K562 (cell line): ENCODE measurements at places on chromosomes 2 and 18. TPM values are rescaled to one million over a fixed set of nuclear protein-coding genes. Genes with fewer than 3 reads are reported as not detected.

ECEL1 gene
- 0.09 TPM in 1 of 2 replicates, not detected in the other for total RNA-seq

DNA sequence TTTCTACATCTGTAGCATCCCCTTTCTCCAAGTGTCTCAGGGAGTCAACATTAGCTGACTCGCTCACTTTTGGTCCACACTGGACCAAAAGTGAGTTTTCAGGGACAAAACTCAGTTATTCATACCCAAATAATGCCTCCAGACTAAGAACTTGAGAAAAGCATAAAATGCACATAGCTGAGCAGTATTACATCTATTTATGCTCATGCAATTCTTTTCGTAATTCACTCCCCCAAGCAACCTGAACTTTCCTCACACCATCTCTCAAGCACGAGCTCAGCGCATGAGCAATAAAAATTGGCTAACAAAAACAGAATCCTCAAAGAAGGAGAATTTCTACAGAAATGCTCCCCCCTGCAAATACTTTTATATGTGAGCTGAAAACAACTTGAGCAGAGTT lies 17.0 kb downstream of the SFT2D3 start:
- DNase-seq, result no peak

- DNase-seq, result no peak
Observed at GRCh38 chr2:46686811-46687210, 207.4 kb downstream of the TMEM247 start.

- no peak for DNase-seq
Observed at GRCh38 chr18:902229-902628, 2.4 kb upstream of the ADCYAP1 start.

DNA sequence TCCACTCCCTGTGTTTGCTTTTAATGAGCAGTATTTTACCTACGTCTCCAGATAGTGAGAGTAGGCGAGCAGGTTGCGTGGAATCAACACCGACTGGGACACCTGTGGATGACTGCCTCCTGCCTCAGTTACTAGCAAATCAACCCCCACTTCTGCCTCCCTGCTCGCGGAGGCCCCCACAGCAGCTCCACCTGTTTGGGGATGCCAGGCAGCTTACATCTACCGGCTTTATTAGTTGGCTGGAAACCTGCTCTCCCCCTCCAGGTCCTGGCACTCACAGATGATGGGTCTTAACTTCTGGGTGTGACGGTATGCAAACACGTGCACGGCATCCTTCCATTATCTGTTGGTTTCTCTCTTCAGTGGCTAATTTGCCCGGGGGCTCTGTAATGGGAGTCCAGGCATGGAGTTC lies 164.4 kb upstream of the SESTD1 start:
- no peak for DNase-seq

GRCh38 chr2:41024816-41025215 lies 572.9 kb upstream of the SLC8A1 start:
- no peak for DNase-seq

DNA sequence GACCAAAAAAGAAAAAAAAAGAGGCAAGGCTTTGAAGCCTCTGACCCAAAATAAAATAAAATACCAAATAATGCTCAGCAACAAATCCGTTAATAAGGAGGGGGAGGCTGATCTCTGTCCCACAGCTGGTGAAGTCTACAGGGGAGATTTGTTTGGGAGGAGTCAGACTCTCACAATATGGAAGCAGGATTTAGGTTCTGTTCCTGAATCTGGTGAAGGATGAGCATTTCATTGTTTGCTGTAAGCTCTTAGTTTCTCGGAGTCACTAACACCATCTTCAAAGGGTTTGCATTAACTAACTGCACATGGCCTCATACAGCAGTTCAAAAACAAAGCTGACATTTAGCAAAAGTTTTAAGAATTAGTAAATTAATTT lies 339.4 kb upstream of the TNP1 start:
- DNase-seq, result no peak

DNA sequence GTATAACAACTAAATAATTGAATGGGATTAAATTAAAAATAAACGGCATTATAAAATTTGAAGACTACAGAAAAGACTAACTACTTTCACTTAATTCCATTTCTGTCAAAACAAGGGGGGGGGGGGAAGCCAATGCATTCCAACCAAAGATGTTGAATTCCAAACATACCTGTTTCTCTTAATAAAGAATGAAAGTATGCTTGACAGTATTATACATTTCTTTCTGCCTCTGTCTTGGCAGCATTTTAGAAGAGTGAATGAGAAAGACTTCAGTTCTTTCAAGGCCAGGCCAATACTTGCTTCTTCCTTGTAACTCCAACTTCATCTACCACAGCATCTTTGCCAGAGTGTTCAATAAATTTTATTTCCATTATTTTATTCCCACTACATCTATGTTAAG lies 65.9 kb downstream of the PDE11A start:
- no peak for DNase-seq

DNA sequence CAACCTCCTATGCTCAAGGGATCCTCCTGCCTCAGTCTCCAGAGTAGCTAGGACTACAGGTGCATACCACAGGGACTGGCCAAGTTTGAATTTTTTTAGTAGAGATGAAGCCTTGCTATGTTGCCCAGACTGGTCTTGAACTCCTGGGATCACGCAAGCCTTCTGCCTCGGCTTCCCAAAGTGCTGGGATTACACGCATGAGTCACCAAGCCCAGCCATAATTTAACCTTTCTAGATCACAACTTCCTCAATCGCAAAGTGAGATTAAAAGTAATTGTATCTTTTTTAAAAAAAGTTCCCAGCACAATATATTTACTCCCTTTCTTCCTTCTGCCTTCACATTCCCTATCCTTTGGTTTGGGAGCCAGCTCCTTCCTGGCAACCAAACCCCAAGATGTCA lies 5.8 kb upstream of the PPP1CB start:
- DNase-seq, result no peak

GRCh38 chr18:22552254-22552653 lies 134.5 kb upstream of the CTAGE1 start:
- DNase-seq, result no peak
